KBM-7 (cell line): ENCODE measurements at places on chromosomes 12 and 14.

DNA sequence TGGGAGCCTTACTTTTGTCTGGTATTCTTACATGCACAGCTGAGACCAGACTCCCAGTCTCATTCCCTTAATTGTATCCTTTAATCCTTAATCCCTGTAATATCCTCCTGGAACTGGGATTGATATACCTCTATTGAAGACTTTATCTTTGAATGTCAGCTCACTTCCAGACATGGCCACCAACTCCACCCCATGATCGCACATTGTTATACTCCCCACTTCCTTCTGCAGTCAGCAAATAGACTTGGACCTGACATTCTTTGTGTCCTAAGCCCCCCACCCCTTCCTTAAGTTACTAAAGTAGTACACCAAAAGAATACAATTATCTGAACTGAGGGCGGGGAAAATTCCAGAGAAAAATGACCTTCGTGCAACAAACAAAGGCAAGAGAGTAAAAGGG, 8.6 kb upstream of the OSBPL8 start:
- DNase-seq: no peak

DNA sequence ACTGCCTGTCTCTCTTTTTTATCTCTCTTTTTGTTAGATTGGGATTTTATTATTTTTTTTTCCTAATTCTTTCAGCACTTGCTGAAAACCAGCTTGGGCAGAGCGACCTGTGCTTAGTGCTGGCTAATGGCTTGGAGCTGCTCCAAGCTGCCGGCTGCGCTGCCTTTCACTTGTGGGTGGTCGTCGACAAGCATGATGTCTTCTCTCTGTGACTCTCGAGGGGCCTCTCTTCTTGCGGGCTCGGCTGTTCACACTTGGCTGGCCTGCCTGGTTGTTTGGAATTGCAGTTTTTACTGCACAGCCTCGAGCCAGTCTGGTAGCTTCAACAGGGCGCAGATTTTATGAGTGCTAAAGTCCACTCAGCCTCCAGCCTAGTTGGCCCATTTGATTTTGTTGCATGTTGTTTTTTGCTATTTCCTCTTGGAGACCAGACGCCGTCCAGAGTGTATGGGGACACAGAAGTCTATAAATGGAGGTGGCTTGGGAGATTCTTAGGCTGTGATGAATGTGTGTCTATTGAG, 18.6 kb downstream of the TPCN1 start:
- no peak for DNase-seq

- no peak for DNase-seq
Observed at GRCh38 chr14:80047761-80048160, 163.5 kb downstream of the DIO2 start.

- peak; percentile 79 for DNase-seq
Observed at GRCh38 chr12:2291182-2291832, 238.5 kb downstream of the CACNA1C start.

GRCh38 chr14:39113685-39114072, 444 bp upstream of the GEMIN2 start:
- DNase-seq: no peak

GRCh38 chr14:24137529-24138395, 1.8 kb downstream of the PSME1 start:
- no peak for DNase-seq

DNA sequence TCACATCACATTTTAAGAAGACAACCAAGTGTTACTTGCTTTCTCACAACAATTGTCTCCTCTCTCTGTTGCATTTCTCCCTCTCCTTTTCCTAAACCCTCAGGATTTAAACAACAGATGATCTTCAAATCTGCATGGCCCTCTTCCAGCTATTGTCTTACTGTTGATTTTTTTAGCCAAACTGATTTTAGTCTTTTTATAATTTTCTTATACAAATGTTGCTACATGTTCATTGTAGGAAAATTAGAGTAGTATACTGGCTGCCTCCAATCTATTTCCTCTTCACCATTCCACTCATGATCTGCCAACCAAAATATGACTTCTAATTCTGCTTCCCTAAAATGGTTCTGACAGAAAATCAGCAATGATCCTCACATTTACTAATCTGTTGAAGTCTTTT, 1.4 kb upstream of the KERA start:
- DNase-seq: no peak

DNA sequence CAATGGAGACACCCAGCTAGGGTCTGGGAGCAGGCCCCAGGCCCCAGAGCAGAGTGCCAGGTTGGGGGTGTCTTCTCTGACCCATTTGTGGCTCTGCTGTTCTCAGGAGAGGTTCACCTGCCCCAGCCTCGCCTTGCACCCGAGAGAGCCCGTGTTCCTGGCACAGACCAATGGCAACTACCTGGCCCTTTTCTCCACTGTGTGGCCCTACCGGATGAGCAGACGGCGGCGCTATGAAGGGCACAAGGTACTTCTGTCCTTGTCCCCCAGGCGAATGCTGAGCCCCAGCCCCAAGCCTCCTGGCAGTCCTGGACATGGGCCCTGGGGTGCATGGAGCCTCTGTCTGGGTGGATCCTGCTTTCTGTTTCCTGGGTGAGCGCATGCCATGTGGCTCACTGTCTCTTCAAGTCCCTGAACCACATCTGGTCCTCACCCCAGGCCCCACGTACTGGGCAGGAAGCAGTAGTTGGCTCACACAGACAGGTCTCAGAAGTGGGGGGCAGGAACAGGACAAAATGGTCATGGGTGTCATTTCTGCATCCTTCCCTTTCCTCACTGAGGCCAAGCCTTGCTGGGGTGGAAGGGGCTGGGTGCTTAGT, 58.2 kb downstream of the BEGAIN start:
- DNase-seq: no peak

DNA sequence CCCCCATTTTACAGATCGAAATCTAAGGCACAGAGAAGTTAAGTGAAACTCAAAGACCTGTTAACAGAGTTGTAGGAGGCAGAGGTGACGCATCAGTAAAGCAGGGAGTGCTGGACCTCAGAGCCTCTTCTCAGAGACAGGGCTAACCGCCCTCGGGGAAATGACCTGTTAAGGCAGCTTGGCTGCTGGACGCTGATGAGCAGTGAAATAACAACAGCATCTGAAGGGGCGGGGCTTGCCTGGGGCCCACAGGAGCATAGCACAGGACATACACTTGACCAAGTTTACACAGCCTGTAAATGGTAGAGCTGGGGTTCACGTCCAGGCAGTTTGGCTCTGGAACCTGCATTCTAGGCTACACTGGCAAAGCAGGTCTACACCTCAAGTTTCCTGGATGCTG, 39.3 kb downstream of the LRTM2 start:
- no peak for DNase-seq

- no peak for DNase-seq
Observed at GRCh38 chr14:30238936-30239335, 311.3 kb upstream of the PRKD1 start.

DNA sequence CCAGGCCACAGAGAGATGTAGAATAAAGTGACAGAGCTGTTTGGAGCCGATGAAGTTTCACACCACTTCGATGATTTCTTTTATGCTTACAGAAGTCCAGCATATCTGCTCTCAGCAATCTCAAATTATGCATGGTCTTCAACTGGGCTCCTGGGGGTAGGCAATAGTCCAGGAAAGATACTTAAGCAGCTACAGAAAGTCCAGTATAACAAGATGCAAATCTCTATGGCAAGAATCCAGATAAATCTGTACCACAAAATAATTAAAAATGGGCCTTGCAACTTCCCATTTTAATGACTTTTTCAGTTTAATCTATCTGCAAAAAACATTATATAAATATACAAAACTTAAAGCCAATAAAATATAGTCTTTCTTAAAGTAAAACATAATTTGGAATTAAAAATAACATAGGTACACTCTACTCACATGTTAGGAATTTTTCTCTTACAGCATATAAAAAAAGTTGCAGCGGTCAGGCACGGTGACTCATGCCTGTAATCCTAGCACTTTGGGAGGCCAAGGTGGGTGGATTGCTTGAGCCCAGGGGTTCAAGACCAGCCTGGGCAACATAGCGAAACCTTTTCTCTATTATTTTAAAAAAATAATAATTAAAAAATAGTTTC, 20.5 kb upstream of the RAD51AP1 start:
- DNase-seq: no peak

DNA sequence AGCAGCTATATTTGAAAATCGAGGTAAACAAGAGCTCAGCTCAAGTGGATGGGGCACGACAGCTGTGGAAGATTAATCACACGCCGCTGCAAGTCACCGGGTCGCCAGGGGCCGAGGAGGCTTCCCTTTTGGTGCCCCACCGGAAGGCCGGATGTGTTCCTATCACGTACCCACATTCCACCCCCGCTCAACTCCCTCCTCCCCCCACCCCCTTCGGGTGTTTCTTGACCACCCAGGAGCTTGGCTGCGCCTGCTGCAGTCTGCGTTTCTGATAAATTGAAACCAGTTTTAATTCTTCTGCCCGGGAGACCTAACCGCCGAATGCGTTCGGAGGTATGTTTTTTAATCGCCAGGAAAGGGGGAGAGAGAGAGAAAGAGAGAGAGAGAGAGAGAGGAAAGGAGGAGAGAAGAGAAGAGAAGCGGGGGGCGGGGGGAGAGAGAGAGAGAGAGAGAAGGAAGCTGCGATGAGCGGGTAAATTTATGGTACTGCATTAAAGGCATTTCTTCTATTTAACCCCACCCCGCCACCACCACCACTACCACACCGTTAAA, 1.8 kb downstream of the SLC8A3 start:
- DNase-seq: peak; percentile 81

- peak; percentile 23 for DNase-seq
Observed at GRCh38 chr12:60078026-60078425, 482.2 kb downstream of the SLC16A7 start.

GRCh38 chr12:76637807-76638206, 78.2 kb upstream of the OSBPL8 start:
- no peak for DNase-seq

GRCh38 chr12:53464685-53465418, 12.9 kb downstream of the PCBP2 start:
- DNase-seq: no peak

- no peak for DNase-seq
Observed at GRCh38 chr12:33247625-33248024, 192.0 kb downstream of the SYT10 start.

DNA sequence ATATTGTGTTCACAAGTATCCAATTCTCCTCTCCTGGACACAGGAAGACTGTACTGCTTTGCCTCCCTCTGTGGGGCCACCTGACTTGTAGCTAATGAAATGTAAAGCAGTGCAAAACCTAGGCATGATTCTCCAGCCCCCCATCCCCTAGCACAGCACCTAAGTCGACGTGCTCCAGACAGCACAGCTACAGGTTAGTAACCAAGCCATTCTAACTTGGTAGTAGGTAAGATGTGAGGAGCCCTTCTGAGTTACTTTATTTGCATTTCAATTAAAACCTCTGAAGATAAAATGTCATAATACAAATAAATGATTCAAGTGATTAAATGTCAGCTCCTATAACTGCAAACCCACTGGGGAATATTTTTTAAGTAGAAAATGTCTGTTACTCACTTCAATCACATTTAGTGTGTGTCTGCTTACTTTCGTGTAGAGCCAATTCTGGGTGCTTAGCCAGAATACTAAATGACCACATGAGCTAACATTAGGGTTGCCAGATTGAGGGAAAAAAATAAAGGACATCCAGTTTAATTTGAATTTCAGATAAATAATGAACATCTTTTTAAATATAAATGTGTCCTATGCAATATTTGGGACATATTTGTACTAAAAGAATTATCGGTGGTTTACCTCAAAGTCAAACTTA, 64.8 kb upstream of the HIF1A start:
- DNase-seq: no peak

DNA sequence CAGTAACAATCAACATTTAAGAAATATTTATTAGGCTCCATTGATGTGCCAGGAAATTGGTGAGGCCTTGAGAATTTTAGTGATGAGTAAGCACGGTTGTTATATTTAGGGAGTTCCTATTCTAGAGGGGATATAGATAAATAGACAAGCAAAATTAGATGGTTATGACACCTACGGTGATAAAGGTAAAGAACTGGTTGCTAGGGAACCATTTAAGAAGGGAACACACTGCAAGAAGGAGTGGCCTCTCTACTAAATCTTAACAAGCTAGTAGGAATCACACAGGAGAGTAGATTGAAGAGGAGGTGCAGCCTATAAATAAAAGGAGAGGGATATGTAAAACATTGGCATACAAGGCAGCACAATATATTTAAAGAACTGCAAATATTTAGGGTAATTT, 155.2 kb downstream of the LRIG3 start:
- DNase-seq: no peak

GRCh38 chr14:53696217-53696965, 260.2 kb downstream of the BMP4 start:
- DNase-seq: no peak

DNA sequence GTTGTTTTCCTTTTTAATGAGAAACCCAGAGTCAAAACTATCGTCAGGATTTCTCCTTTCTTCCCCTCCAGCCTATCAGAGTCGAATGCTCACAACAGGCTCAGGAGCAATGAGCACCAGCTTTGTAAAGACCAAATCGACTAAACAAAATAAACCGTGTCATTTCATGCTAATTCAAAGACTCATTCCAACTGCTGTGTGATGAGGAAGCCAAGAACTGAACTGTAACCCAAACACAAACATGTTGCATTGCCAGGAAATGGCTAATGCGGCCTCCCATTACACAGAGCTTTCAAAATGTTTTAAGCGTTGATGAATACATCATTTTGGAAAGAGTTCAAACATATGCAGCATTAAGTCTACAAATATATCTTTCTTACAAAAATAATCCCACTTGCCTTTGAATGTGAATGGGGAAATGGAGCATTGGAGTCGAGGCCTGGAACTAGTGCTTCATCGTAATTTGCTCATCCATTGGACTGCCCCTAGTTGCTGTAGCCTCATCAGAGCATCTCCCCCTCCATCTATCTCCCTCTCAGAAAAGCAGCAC, 349.5 kb downstream of the GXYLT1 start:
- DNase-seq: no peak

DNA sequence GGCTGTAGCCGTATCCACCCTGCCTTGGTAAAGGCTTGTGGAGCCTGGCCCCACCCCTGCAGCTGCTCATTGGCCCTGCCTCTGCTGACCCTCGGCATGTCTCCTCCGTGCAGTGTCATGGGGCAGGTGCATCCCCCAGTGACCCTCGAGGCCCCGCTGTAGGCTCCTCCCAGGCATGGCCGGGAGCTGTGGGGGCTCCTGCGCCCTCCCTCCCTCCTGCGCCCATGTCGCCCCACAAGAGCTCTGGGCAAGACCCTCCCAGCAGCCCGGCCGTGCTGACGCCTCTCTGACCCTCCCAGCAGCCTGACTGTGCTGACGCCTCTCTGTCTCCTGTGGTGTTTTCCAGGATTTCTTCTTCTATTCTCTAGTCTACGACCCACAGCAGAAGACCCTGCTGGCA, 20.8 kb upstream of the CRIP2 start:
- no peak for DNase-seq

- no peak for DNase-seq
Observed at GRCh38 chr14:33271216-33271615, 332.5 kb downstream of the NPAS3 start.

DNA sequence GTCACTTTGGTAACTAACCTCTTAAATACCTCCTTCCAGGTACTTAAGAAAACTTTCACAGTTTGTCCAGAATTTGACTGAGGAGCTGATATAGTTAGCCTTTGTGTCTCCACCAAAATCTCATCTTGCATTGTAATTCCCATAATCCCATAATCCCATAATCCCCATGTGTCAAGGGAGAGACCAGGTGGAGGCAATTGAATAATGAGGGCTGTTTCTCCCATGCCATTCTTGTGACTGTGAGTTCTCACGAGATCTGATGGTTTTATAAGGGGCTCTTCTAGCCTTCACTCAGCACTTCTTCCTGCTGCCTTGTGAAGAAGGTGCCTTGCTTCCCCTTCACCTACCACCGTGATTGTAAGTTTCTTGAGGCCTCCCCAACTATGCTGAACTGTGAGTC, 7.8 kb upstream of the NOVA1 start:
- DNase-seq: no peak
